Left colon (tissue), 2 donors: ENCODE measurements at places on chromosomes 2 and 18. TPM values are rescaled to one million over a fixed set of nuclear protein-coding genes. Genes with fewer than 3 reads are reported as not detected.

The SERPINB3 gene
- not detected for total RNA-seq

The IL36B gene
- not detected for total RNA-seq

The EMILIN1 gene
- total RNA-seq: 41.6 TPM

The C2orf80 gene
- not detected for total RNA-seq

- DNase-seq: peak; percentile 65
Measured at GRCh38 chr2:100106460-100106859, 35.9 kb downstream of the AFF3 start.

GRCh38 chr2:233058717-233059546 lies 1.2 kb upstream of the INPP5D start:
- no peak for DNase-seq

GRCh38 chr2:238915596-238915995 lies 67.7 kb downstream of the TWIST2 start:
- DNase-seq: no peak

DNA sequence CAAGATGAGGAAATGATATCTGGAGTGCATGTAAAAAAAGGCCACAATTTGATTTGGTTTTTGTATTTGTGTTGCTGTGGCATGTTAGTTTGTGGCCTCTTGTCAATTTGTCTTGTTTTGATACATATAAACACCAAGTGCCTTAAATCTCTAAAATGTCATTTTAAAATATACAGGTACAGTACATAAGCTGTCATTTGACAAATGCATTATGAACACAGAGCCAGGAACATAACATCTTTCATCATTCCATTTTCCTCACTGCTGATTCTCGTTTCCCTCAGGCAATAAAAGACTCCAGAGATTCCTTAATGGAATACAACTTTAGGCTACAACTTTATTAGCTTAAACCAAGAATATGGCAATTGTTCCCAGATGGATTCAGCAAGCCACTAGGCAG lies 217.5 kb downstream of the ZNF804A start:
- no peak for DNase-seq

DNA sequence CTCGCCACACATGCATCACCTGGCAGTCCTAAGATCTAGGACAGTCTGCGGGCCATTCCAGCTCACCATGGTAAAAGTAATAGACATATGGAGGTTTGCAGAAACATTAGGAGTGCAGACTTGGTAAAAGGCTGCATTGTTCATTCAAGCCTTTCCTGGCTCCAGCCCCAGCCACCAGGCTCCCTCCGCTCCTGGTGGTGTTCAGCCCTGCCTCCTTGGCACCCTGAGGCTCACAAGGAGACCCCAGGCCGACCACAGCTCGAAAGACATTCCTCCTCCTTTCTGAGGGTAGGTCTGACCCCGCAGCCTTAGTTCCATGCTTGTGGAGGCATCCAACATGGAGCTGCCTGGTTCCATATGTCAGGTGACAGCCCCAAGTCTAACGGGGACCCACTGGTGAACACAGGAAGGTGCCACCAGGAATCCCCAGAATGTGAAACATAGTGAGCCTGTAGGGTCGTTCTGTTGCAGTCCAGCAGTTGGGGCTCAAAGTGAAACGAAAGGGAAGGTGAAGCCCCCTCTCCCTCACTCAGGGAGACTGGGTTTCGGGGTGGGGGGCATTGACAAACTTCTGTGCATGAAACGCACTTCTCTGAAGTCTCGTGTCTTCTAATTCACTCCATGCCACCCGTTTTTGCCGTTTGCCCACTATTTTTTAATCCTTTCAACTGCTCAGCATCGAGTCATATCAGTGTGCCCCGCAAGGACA lies 5.0 kb upstream of the SP100 start:
- no peak for DNase-seq

- no peak for DNase-seq
Measured at GRCh38 chr2:2271469-2271941, 59.6 kb downstream of the MYT1L start.

- DNase-seq: no peak
Measured at GRCh38 chr2:157815421-157815820, 60.7 kb downstream of the ACVR1 start.

GRCh38 chr2:119219873-119220272 lies 3.8 kb upstream of the STEAP3 start:
- DNase-seq: no peak

DNA sequence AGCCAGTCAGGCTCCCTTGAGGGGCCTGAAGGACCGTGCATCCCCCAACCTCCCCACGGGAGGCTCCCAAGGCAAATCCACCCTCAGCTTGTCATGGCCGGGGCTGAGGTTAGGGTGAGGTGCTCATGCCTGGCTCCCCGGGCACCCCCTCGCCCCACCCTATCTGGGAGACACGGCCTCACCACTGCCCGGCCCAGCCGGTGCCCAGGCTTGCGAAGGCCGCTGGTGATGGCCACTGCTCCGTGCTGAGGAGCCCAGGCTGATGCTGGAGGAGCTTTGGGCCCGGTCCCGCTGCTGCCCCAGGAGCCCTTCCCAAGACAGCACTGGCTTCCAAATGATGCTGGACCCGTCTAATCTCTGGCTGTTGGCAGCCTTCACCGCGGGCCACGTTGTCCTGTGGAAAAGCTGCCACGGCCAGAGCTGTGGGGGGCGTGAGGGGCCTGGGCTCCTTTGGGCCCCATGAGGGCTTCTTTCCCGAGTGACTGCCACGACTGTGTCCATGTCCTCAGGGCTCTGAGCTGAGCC lies 135.7 kb upstream of the CTDP1 start:
- DNase-seq: no peak
